Femur (tissue), 1 donor: ENCODE measurements at places on chromosomes 16 and 17.

GRCh38 chr17:60158751-60159478, 9.1 kb downstream of the CA4 start:
- DNase-seq = no peak

DNA sequence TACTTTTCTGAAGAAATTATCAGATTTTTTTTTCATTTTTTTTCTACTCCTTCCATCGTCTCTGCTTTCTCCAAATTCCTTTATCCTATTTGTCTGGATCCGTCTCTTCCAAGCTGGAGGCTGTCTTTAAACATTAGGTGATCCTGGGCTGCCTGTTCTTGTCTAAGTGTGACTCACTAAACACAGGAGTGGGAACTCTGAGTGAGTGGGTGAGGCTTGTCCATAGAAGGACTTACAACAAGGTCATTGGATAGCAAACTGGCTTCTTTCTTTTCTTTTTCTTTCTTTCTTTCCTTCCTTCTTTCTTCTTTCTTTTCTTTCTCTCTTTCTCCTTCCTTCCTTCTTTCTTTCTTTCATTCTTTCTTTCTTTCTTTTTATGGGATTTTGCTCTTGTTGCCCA, 18.2 kb downstream of the ALOX15 start:
- DNase-seq = no peak

- DNase-seq = no peak
These were observed at the start of gene CLDN7 for GRCh38 chr17:7262192-7262934. Gene CLDN7 (minus strand): TSS chr17:7262478. CDS start chr17:7262043, 435 bp downstream.

DNA sequence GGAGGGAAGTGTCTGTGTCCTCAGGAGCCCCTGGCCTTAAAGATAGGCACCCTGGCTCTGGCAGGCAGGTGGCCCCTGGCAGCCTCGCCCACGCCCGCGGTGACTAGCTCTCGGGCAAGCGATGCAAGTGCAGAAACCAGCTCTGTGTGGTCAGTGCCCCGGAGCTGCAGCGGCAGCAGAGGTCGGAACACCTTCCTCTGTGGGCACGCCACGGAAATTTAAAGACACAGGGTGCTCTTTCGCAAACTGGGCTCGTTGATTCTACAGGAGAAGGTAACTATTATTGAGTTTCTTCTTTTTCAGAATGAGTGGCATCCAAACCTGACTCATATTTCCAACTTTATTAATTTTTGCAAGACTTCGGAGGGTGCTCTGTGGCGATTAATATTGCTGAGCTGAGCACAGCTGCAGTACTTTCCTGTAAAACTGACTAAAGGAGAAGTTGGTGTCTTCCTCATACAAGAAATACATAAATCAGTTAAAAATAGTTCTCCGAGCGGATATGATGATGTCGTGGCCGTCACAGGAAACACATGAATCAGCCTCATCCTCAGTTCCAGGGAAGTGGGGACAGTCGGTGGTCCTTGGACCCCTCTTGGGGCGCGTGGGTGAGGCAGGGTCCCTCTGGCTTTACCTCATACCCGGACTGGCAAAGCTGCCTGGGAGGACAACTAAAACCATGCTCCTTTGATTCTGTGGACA, 120.2 kb downstream of the METRNL start:
- peak; percentile 65 for DNase-seq

DNA sequence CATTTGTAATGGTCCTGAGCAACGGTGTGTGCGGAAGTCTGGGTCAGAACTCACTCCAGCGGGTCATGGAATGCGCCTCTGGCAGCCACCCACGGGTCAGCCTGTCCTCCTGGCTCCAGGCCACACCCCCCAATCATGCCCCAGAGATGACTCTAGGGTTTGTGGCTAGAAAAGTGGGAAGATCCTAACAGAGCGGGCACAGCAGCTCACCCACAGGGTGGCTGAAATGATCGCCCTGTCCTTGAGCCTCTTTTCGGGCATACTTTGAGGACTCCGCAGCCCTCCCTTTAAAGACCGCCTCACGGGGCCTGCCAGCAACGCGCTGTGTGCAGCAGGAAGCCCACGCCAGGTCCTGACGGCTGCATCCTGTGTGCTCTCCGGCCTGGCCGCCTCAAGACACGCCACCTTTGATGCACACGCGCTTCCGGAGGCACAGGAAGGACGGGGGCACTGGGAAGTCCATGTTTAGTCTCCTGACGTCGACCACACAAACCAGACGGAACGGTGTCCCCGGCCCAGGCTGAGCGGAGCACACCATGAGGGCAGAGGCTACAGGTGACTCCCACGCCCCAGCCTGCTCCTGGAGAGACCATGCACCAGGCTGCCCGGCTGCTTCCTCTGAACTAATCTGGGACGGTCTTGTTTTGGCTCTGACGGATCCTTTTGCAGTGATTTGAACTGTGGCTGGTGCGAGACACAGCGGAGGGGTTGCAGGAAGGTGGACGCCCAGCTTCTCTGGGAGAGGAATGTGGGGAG, 92.9 kb downstream of the TBC1D16 start:
- DNase-seq = peak; percentile 40

- DNase-seq = no peak
These were observed 23.3 kb downstream of the ELAC2 start for GRCh38 chr17:12994341-12995074.

DNA sequence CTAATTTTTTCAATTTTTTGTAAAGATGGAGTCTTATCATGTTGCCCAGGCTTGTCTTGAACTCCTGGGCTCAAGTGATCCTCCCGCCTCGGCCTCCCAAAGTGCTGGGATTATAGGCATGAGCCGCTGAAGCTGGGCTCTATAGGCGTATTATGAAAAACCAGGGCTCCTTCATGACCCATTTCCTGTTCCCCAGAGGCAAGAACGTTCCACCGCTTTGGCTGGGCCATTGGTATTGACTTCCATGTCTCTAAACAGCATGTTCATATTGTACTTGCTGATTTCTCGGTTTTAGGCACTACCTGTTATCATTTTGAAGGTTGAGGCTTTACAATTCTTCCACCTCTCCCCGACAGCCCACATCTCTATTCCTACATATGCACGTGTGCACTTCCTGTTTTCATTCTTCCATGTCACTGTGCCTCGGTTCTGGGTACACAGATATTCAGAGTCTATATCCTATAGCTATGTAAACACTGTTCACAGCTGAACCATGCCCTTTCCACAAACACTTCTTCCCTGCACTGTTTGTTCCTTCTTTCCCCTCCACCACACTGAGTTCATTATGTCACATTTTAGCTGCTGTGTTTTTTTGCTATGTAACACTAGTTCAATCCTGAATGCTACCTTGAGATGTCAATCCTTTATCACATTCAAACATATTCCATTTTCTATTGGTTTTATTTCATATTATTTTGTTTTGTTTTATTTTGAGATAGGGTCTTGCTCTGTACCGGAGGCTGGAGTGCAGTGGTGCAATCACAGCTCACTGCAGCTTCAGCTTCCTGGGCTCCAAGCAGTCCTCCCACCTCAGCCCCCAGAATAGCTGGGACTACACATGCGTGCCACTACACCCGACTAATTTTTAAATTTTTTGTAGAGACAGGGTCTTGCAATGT, 16.8 kb upstream of the MAPK3 start:
- DNase-seq = no peak

DNA sequence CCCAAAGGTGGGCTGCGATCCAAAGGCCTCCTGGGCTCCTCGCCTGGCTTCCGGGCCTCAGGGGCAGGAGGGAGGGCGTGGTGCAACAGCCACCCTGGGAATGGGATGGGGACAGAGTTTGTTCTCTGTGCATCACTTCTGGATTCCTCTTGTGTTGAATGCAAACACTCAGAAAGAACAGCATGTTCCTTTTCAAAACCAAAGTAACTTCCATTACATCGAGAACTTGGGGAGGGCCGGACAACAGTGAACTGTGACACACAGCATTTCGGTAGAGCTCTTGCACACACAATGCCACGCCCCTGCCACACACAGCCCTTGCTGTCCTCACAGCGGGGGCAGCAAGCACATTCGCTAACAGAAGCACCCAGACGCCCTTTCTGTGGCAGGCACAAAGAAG, 36.1 kb upstream of the FASN start:
- no peak for DNase-seq

DNA sequence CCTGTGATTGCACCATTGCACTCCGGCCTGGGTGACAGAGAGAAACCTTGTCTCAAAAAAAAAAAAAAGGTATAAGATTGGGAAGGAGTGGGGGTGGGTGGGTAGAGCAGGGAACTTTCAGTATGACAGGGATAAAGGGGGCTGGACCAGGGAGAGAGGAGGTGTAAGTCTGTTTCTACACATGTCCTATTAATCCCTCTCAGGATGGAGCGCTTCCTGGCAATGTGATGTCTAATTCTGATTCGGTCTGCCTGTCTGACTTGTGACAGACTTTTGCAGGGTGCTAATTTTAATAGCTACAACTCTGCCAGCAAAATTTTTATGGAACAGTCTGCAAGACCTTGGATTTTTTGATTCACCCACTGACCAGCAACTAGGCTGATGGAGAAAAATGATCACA, 53.8 kb upstream of the SLC25A19 start:
- DNase-seq = no peak

DNA sequence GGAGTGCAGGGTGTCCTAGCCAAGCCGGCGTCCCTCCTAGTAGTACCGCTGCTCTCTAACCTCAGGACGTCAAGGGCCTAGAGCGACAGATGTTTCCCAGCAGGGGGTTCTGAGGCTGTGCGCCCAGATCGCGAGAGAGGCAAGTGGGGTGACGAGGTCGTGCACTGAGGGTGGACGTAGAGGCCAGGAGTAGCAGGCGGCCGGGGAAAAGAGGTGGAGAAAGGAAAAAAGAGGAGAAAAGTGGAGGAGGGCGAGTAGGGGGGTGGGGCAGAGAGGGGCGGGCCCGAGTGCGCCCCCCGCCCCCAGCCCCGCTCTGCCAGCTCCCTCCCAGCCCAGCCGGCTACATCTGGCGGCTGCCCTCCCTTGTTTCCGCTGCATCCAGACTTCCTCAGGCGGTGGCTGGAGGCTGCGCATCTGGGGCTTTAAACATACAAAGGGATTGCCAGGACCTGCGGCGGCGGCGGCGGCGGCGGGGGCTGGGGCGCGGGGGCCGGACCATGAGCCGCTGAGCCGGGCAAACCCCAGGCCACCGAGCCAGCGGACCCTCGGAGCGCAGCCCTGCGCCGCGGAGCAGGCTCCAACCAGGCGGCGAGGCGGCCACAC, at the start of gene MMP2:
MMP2 (plus strand) TSS at position 372 of the 603 bp plus-strand sequence. CDS start 282 bp downstream, outside the sequence.
- DNase-seq = peak; percentile 93

DNA sequence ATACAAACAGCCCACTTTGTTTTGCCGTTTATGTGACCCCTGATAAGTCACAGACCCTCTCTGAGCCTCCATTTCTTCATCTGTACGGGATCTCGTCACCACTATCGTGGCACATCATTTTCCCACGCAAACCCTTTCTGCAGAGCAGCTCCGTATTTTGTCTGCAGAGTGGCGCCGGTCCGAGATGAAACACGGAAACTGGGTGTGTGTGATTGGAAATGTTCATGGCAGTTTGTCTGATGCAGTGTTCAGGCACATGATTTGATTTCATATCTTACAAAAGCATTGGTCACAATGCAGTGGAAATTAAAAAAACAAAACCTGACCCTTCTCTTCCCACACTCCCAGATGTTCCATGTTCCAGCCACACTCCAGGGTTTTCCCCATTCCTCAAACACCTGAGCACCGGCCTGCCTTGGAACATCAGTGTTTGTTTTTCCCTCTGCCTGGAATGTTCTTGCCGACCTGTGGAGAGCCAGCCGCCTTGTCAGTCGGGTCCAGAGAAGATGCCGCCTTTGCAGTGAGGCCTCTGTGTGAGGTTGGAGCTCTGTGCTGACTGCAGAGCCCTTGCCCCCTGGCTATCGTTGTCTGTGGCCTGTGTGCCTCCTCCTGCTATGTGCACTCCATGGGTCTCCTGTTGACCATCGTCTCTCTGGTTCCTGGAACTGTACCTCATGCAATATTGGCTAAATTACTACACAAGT, 39.2 kb downstream of the NT5M start:
- DNase-seq = peak; percentile 14

- DNase-seq = peak; percentile 92
These were observed 7.7 kb upstream of the PPL start for GRCh38 chr16:4944333-4945281.

- no peak for DNase-seq
These were observed 58.9 kb downstream of the IL21R start for GRCh38 chr16:27460663-27461482.

GRCh38 chr17:75105126-75106080, 4.4 kb upstream of the ARMC7 start:
- no peak for DNase-seq

- DNase-seq = no peak
These were observed 4.5 kb downstream of the STAT5B start for GRCh38 chr17:42271779-42272035.

- DNase-seq = no peak
These were observed 16.7 kb downstream of the MMP28 start for GRCh38 chr17:35778641-35779196.

- peak; percentile 85 for DNase-seq
These were observed at the start of gene ADGRG1 for GRCh38 chr16:57628008-57628781. Gene ADGRG1 (plus strand): TSS chr16:57628630. CDS start chr16:57650288, 21,658 bp downstream.

- DNase-seq = no peak
These were observed 43.3 kb upstream of the ULK2 start for GRCh38 chr17:19911033-19911432.

- DNase-seq = no peak
These were observed 22.2 kb downstream of the KIAA0513 start for GRCh38 chr16:85049706-85050305.

DNA sequence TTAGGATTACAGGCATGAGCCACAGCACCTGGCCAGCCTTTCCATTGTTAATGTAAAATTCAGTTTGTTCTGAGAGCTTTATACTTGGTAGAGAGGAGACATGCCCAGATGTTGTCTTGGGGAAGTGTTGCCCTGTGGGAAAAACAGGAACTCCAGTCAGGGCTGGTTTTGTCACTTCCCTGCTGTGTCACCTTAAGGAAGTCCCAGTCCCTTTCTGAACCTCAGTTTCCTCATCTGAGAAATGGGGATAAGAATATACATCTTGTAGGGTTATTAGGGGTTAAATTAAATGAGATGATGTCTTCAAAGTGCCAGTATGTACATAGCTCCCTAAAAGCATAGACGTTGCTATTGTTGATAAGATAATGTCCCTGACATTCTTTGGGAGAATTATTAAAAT, 25.3 kb downstream of the CLEC16A start:
- DNase-seq = no peak

DNA sequence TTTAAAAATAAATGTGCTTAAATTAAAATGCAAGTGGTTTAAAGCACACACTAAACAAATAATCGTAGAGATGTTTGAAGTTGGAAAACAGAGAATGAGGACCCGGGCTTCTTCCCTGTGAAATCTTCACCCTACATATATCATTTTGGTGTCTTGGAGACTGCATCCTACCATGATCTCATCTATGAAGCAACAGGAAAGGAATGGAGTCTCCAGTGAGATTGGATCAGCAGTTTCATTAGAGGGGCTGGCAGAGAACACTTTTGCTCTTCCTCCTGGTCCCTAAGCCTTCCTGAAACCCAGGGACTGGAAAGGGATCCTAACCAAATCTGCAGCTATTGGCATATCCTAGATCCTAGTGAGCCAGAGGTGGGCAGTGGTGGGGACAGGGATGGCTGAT, 85.0 kb downstream of the GRIN2A start:
- DNase-seq = no peak

DNA sequence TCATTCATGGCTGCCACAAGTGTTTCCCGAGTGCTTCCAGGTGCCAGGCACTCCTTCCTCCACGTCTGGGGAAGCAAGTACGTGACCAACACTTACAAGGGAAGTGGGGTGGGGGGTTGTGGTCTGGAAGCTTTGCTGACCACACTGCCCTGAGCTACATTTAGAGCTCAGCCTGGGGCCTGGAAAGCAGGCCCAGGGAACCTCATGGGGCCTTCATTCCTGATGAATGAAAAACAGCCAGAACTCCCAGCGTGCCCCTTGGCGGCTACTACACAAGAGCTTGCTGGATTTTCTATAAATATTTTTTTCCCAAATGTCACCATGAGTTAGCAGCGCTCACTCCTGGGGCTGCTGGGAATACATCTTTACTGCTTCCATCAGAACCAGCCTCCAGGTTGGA, 73.3 kb downstream of the ABCC12 start:
- DNase-seq = peak; percentile 30

GRCh38 chr17:58970609-58971450, 135.8 kb downstream of the TRIM37 start:
- no peak for DNase-seq
